ENCODE measurements at places on chromosomes 13 and 19. TPM values are rescaled to one million over a fixed set of nuclear protein-coding genes. Genes with fewer than 3 reads are reported as not detected.

Gene ZNF177
- total RNA-seq = 1.1 TPM

Gene ZNF560
- total RNA-seq = not detected

Gene C13orf42
- total RNA-seq = not detected

Gene DLEU7
- total RNA-seq = not detected

Gene GPR183
- 24.8 TPM for total RNA-seq

Gene ZNF835
- 1.7 TPM for total RNA-seq

GRCh38 chr13:35835989-35836388, 295.2 kb downstream of the DCLK1 start:
- no peak for DNase-seq

GRCh38 chr19:45523642-45524256, 16.5 kb downstream of the VASP start:
- peak; percentile 88 for DNase-seq

- DNase-seq = no peak
These were observed 87.2 kb downstream of the SCGB2B2 start for GRCh38 chr19:34589730-34590129.

DNA sequence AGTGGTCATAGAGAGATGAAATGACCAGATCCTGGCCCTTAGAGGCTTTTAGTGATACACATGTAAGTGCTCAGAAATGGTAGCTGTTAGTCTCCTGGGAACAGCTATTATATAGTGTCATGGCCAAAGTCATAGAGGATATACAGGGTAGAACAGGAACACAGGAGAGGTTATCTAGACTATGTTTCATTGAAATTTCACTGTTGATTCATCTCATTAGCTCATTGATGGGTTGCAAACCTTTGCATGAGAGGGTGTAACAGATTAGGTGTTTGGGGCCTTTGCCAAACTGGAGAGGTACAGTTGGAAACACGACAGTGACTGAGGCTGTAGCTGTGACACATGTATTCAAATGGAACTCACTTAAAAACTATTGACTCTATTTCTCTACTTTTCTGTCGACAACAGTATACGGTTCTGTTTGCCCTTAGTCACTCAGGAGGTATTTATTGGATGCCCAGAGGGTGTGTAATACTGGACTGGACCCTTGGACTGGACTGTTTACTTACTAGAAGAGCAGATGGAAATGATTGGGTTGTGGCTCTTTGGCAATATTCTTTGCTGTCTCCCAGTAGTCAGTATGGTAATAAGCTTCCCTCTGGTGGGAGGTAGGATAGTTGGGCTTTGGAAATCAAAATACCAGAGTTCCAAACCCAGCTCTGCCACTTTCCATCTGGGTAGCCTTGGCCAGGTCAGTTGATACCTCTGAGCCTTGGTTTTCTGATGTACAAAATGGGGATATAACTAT, 29.8 kb downstream of the ARHGAP35 start:
- peak; percentile 67 for DNase-seq

GRCh38 chr19:6540918-6541689, 10.3 kb downstream of the TNFSF9 start:
- no peak for DNase-seq

DNA sequence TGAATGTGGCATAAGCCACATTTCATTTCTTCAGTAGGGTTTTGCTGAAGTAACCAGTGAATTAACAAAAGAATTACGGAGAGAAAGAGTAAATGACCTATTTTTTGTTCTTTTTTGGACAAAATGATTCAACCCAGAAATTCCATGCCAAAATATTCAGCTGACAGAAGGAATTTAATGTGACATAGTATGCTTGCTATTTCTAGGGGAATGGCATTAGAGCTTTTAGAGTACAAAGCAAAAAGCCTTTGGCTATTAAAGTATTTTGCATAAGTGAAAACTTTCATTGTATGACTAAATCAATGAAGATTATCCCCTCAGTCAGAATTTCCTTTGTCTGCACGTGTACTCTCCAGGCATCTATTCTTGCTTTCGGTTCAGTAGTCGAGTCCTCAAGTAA, 465.3 kb downstream of the COG6 start:
- DNase-seq = no peak

DNA sequence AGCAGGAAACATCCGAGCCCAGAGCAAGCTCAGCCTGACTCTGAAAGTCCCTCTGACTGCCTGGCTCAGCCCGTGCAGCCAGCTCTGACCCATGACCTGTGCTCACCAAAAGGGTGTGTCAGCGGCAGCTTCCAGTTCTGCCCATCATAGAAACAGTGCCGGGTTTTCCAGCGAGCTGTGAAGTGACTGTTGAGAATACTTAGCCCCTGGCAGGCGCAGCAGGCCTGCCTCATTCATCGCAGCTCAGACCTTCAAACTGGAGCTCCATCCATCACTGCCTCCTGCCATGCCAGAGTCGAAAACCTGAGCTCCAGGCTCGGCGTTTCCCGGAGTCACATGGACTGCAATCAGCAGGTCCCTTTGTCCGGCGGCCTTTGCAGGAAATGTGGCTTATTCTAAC, 16.3 kb upstream of the GSX1 start:
- no peak for DNase-seq
